ENCODE measurements at places on chromosomes 13 and 19.

DNA sequence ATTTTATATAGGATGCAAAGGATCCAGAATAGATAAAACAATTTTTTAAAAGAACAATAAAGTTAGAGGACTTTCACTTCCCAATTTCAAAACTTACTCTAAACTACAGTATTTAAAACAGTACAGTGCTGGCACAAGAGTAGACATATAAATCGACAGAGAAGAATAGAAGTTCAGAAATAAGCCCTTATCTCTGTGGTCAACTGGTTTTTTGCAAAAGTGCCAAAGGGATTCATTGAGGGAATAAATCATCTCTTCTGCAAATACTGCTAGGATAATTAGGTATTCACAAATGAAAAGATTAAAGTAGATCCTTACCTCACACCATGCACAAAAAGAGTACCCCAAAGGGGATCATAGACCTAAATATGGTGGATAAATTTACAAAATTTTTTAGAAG lies 431.0 kb upstream of the HTR2A start:
- no peak for DNase-seq

DNA sequence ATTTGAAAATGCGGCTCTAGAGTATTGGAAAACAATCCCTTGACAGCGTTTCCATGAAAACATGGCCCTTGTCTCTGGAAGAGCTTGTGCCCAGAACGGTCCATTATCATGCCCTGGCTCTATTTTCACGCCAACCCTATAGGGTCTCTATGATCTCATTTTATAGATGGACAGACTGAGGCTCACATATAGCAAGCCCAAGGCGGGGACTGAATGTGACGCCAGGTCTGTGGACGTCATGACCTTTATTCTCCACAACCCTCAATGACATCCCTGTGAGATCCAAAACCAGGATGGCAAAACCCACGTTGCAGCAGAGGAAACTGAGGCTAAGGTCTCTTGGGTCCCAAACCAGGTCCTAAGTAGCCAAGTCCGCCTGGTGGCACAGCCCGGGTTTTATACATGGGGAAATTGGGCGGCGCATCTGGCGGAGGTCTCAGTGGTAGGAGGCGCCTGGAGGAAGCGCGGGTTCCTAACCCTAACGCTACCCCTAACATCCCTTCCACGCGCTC lies 425 bp upstream of the COLGALT1 start:
- DNase-seq = no peak

GRCh38 chr13:28349371-28349770 lies 145.6 kb downstream of the FLT1 start:
- DNase-seq = no peak

GRCh38 chr13:94268661-94269060 lies 210.8 kb downstream of the DCT start:
- no peak for DNase-seq

DNA sequence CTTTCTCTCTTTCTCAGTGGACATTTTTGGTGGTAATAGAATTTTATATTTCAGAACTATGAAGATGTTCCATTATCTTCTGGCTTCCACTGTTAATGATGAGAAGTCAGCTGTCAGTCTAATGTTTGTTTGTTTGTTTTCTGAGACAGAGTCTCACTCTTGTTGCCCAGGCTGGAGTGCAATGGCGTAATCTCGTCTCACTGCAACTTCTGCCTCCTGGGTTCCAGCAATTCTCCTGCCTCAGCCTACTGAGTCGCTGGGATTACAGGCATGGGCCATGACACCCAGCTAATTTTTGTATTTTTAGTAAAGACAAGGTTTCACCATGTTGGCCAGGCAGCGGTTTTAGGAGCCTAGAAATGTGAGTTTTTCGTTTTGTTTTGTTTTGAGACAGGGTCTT lies 4.7 kb downstream of the ZNF317 start:
- DNase-seq = no peak

DNA sequence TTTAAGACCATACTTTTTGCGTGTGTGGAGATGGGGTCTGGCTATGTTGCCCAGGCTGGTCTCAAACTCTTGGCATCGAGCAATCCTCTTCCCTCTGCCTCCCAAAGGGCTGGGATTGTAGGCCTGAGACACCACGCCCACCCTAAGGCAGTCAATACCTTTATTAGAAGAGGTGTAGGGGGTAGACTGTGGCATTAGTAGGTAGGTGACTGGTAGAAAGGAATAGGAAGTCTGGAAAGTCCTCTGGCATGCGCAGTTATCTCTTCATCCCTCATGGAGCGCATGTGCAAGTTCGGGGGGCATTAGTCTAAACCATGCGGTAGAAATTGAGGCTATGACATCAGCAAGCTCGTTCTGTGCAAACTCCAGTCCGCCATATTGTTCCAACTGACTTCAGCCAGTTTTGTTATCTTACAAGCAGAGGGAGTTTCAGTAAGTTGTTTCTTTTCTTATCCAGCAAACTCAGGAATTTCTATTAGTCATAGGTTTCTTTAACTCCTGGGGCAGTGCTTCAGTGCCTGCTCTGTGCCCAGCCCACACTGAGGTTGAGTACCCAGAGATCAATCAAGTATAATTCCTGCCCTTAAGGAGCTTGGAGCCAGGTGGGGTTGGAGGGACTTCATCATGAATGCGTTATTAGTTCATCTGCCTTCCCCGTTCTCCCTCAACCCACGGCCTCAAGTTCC lies 7.3 kb upstream of the RANBP3 start:
- no peak for DNase-seq

GRCh38 chr19:4038661-4039423 lies 27.9 kb downstream of the ZBTB7A start:
- no peak for DNase-seq

- no peak for DNase-seq
Observed at GRCh38 chr19:19477705-19478383, 37.5 kb downstream of the TSSK6 start.

DNA sequence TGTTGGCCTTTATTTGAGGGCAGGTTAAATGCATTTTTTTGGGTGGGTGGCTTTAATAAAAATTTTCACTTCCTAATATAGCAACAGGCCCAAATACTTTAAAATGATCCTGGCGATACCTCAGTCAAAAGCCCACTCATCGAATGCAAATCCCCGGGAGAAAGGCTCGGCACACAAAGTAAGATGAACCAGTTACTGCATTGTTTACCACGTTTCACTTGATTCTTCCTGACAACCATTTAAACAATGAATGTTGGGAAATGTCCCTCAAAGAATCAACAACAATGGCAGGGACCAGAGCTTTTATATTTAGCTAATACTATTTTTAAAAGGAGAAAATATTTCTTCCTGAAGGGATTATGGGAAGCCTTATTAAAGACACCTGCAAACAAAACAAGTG lies 187.7 kb downstream of the ABCC4 start:
- no peak for DNase-seq

- no peak for DNase-seq
Observed at GRCh38 chr13:103222683-103223082, 156.5 kb upstream of the SLC10A2 start.

DNA sequence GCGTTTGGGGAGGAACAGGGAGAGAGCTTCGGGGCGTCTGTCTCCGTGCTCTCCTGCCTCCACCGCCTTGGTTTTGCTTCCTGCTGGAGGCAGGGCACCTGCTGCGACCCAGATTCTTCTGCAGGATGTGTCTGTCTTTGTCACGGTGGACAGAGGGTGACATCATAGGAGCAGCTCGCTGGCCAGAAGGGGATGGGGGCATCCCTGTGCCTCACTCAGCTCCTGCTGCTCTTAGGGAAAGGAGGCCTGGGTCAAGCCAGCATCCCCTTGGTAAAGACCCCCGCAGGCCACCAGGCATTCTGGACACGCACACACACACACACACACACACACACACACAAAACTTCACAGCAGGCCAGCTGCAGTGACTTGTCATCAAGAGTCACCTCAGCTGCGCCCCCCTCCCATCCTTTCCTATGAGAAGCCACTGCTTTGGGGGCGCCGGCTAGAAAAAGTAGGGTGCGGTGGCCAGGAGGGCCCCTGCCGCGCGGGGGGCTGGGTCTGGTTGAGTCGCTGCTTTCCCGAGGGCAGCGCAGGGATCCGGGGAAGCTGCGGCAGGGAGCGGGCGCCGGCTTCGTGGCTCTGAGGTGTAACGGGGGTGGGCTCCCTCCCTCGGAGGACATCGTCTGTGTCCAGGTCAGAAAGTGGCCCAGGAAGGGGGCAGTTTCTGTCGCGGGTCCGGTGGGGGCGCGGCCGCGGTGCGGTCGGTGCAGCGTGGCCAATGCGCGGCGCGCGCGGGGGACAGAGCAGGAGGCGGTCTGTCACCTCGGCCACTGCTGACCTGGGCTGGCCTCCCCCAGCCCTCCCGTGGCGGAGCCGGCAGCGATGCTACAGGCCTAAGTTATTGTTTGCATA lies 15.8 kb upstream of the NPAS1 start:
- no peak for DNase-seq

- DNase-seq = no peak
Observed at GRCh38 chr13:75875450-75875849, 239.3 kb downstream of the LMO7 start.

- no peak for DNase-seq
Observed at GRCh38 chr13:95557013-95557412, 4.5 kb downstream of the CLDN10 start.

DNA sequence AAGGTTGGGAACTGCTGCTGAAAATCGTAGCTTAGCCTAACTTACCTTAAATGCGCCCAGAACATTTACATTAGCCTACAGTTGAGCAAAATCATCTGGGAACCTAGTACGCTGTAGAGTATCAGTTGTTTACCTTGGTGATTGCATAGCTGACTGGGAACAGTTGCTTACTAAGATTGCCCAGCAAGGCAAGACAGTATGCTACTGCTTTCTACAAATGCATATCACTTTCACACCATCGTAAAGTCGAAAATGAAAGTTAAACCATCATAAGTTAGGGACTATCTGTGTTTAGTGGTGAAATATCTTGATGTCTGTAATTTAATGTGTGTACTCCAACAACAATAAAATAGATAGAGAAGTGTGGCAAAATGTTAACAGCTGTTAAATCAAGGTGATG lies 1670.6 kb upstream of the PCDH20 start:
- no peak for DNase-seq

GRCh38 chr13:110538632-110539031 lies 22.9 kb downstream of the RAB20 start:
- DNase-seq = no peak

DNA sequence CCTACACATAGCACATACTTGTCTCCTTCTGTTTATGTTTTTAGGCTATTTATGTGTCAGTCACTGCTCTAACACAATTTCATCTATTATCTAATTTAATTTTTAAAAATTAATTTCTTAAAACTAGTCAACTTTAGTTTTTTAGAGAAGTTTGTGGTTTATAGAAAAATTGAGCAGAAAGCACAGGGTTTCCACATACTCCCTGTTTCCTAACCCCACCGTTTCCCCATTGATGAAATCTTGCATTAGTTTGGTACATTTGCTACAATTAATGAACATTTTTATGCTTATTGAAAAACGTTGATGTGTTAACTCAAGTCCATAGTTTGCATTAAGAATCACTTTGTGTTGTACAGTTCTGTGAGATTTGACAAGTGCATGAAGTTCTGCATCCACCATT lies 53.5 kb downstream of the TNFSF13B start:
- no peak for DNase-seq

DNA sequence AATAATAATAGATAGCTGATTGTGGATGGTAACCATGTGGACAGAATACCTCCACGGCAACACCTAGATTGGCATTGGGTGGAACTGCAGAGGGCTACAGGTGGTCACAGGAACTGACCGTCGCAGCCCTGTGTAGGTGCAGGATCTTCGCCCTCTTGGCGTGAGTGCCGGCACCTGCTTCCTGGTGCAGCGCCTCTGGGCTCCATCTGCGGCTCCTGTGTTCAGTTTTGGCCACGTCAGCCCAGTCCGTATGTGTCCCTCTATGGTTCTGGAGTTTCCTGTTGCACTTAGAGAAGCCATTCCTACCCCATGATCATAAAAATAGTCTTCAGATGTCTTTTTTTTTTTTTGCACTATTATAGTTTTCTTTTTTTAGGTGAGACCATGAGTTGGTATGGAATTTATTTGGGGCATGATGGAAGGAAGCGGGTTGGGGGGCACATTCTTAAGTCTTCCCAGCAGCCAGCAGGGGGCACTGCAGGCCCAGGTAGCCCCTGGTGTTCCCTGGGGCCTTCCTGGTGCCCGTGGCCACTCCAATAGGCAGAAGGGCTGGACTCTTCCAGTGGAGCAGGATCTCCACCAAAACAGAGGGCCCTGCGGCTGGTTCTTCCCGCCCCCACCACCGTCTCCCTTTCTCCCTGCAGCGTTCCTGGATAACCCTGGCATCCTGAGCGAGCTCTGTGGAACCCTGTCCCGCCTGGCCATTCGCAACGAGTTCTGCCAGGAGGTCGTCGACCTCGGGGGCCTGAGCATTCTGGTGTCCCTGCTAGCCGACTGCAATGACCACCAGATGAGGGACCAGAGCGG lies 10.1 kb upstream of the SLC25A42 start:
- DNase-seq = no peak

GRCh38 chr19:3225169-3225485 lies 666 bp downstream of the CELF5 start:
- no peak for DNase-seq

- DNase-seq = no peak
Observed at GRCh38 chr19:49506575-49507105, 5.8 kb upstream of the FCGRT start.

- DNase-seq = no peak
Observed at GRCh38 chr13:44506251-44506650, 69.9 kb downstream of the TSC22D1 start.

DNA sequence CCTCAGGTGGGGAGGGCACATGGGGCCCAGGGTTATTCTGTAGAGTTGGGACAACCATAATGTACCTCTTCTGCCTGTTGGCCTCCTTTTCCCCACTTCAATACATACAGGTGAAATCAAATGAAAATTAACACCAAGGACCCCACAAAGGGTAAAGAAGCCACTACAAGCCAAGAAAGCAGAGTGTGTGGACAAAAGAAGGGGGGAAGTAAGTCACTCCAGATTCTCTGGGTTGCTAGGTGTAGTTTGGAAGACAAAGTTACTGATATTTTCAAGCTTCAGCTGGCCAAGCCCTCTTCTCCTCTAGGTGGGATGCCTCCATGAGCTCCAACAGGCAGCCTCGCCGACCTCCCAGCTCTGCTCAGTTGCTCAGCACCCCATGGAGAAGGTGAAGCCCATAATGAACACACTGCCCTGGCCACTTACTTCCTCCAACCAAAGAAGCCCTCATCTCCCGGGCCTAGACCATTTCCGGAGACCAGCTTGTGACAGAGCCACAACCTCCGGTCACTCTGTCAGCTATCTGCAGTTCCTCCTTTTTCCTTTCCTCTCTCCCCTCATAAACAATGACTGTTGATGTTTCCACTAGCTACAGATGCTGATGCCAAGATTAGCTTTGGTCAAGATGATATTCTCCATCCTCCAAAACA lies 66.8 kb upstream of the MED4 start:
- DNase-seq = no peak

- DNase-seq = no peak
Observed at GRCh38 chr19:42655748-42656147, 61.0 kb upstream of the CEACAM8 start.

- DNase-seq = no peak
Observed at GRCh38 chr13:104937881-104938280, 1597.6 kb downstream of the EFNB2 start.

GRCh38 chr13:59873856-59874255 lies 289.9 kb downstream of the DIAPH3 start:
- DNase-seq = no peak

Data from esophagus squamous epithelium (tissue), 5 donors.